ENCODE measurements at places on chromosomes 3 and 15.

DNA sequence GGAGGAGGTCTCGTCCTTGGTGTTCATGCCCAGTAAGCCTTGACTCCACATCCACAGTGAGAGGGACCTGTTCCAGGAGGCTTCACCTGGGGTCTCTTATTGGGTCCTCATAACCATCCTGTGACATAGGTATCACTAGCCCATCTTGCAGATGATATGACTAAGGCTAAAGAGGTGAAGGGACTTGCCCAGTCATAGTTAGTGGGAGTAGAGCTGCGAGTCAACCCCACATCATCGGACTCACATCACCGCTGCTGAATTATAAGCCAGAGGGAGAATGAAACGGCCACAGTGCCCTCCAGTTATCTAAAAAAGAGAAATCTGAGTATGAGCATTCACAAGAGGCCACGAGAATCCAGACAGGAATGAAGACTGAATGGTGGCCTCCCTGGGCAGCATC lies 66.0 kb downstream of the MESD start:
- DNase-seq = no peak

- DNase-seq = no peak
Measured at GRCh38 chr15:54566654-54567053, 588.4 kb downstream of the UNC13C start.

GRCh38 chr3:16373341-16373946 lies 108.4 kb downstream of the OXNAD1 start:
- no peak for DNase-seq

DNA sequence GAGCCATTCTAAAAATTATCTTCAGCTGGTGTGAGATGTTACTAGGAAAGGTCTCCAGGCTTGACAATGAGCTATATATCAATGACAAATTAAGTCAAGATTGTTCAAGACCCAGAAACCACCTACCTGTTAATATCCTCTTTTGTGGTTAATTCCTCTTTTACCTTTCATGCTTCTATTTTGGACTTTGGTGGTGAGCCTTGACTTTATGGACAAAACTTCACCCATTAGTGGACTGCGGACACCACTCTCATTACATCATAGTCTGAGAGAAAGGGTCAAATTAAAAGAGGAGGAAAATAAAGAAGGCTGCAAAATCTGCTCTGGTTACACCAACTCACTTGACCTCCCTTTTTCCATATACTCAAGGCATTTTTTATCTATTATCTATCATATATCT lies 271.5 kb upstream of the TTC14 start:
- DNase-seq = no peak

DNA sequence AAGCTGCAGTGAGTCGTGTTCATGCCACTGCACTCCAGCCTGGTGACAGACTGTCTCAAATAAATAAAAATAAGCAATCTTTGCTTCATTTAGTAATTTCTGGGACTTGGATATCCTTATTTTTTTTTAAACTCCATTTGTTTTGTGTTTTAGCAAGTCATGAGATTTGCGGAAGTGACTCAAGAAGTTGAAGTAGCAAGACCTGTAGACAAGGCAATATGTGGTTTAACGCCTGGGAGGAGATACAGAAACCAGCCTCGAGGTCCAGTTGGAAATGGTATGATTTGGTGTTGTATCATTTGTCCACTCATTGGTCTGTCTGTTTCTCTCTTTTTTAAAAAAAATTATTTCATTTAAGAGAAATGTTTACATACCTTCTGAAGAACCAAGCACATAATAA lies 16.6 kb upstream of the RPLP1 start:
- no peak for DNase-seq

DNA sequence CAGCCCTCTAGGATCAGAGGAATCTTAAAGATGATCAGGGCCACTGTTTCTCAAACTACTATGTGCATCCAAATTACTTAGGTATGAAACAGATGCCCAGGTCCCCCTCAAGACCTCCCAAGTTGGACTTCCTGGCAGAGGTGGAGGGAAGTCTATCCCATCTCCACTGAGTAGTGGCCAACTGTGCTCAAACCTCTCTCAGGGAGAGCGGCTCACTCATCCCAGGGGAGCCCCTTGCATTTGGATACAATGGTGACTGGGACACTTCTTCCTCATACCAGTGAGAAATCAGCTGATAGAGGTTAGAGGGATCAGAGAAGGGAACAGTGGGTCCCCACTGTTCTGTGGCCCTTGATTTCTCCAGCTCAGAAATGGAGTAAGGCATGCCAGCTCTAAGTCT lies 8.7 kb upstream of the WNT7A start:
- no peak for DNase-seq

DNA sequence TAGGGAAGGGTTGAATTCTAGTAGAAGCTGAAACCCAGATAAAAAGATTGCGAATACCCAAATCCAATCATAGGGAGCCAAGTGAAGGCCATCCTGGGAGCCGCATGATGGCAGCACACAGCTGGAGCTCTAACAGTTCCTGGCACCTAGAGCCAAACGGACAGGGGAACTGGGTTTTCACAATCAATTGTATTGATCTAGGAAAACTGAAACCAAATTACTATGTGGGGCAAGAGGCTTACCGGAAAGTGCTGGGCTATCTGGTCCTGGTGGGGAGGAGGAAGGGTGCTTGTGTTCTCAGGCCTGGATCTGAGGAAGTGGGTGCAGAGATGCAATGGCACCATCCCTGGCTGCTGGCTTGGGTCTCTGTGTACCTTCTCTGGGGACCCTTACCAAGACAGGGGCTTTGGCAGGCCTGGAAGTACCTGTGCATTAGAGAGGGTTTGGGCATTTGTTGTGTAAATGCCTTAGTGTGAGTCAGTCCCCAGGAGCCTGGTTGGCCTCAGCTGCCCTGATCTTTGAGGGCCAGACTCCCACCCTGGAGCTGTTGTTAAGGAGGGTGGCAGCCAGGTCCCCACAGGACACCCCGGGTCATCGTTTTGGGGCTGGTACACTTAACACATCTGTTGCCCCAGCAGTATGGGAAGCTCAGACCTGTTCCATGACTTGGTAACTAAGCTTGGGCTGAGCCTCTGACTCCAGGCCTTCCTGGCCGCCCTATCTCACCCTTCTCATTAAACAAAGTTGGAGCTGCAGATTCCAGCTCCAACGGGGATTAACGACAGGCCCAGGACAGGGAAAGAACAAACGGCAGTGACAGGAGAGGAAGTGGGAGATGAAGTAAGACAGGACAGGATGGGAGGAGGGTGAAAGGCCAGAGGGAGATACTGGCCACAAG lies 8.9 kb upstream of the FURIN start:
- DNase-seq = no peak

DNA sequence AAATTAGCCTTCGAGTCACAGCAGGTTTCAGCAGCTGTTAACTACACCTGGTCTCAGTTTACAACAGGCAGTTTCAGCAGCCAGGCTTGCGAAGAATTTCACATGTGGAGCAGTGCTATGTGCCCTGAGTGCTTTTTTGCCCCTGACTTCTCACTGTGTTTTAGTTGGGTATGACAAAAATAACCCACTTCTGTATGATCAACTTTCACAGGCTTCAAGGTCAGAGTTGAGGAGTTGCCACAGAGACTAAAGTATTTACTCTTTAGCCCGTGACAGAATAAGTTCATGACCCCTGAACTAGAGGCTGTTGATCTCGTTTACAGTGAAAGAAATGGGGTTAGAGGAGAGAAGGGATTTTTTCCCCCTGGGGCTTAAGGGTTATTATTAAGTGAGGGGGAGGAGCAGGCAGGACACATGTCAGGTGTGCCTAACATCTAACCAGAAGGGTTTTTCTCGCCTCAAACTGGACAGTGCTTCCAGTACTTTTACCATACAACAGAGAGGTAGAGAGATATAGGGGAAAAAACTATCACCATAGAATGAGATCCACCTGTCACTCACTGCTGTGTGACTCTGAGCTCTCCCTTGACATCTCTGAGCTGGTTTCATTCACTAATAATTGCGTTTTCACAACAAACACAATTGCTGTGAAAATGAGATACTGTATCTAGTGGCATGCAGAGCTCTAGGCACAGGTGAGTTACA lies 14.0 kb upstream of the TOPBP1 start:
- no peak for DNase-seq

DNA sequence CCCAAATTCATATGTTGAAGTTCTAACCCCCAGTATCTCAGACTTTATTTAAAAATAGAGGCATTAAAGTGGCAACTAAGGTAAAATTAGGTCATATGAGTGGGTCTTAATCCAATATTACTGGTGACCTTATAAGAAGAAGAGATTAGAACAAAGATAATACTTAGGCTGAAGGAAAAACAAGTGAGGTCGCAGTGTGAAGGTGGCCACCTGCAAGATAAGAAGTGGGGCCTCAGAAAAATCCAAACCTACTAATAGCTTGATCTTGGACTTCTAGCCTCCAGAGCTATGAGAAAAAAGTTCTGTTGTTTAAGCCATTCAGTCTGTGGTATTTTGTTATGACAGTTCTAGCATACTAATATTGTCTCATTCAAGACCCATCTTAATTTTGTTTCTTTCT lies 159.9 kb upstream of the PEX5L start:
- no peak for DNase-seq

- DNase-seq = no peak
Measured at GRCh38 chr15:92101708-92102394, 248.3 kb downstream of the SLCO3A1 start.

- DNase-seq = no peak
Measured at GRCh38 chr3:49813497-49814174, at the start of gene UBA7. TSS of gene UBA7 (minus strand) at chr3:49813953. CDS start at chr3:49813787, 166 bp downstream.

- no peak for DNase-seq
Measured at GRCh38 chr15:56038707-56039106, 45.3 kb upstream of the NEDD4 start.

DNA sequence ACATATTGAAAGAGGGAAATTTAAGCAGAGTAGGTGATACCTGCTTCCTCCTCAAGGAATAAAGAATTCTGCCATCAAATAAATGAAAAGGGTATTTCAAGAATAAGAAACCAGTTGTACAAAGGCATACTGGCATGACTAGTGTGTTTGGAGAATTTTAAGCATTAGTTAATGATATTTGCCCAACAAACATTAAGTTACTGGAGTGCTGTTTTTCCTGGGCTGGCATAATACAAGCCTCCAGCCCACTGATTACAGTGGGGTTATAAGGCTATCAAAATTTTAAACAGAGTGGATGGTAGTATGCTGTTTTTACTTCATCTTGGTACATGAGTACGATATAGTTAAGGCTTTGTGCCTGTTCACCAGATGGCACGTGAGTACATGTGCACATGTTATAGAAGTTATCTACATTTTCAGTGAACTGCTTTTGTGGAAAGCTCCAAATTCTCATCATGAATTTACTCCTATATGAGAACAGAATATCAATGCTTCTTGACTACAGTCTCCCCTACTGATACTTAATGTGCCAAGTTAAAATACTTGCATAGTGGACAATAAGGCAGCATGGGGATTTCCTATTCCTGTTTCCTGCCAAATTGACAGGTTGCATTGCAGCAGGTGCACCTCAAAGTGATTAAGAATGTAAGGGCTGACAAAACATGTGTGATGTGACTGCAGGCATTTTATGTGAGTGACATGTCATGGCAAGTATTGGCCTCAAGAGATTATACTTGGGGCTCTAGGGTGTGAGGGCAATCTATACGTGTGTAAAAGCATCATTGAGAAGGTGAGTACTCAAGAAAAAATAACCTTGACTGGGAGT lies 14.9 kb downstream of the NAALADL2 start:
- DNase-seq = no peak

Data from GM04503 (cell line).